ENCODE measurements at places on chromosomes 2 and 18.

- no peak for DNase-seq
Measured at GRCh38 chr2:15082105-15083058, 449.9 kb downstream of the LRATD1 start.

DNA sequence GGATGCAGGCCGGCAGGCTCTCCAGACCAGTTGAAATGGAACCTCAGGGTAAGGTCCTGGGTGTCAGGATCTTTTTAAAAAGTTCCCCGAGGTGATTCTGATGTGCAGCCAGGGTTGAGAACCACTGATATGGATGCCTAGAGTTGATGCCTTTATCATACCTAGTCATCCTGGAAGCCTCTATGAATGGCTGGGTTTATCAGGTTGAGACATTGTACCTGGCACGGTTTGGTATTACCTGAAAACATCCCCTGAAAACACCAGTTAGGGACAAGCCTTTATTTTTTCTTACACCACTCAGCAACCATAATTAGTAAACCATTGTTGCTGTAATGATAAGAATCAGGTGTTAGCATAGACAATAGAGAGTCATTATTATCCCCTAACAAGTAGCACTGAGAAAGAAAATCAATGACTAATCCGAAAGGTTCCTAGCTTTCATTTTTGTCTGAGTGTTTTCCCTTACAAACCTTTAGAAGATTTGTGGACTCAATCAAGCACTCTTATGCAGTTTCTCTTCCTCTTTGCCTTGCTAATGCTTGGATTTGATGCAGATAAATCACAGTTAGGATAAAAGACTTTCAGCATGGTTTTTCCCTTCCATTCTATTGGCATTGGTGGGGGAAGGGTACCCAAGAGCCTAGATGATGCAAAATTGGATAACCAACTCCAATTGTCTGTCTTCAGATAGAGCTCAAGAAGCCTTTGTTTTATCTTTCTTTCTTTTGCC lies 116.5 kb upstream of the LYPD6 start:
- no peak for DNase-seq

GRCh38 chr2:97716695-97717612 lies 3.6 kb downstream of the ZAP70 start:
- no peak for DNase-seq

- DNase-seq: no peak
Measured at GRCh38 chr2:126761981-126762878, 106.3 kb downstream of the GYPC start.

GRCh38 chr18:57083485-57083884 lies 63.4 kb upstream of the BOD1L2 start:
- DNase-seq: no peak

DNA sequence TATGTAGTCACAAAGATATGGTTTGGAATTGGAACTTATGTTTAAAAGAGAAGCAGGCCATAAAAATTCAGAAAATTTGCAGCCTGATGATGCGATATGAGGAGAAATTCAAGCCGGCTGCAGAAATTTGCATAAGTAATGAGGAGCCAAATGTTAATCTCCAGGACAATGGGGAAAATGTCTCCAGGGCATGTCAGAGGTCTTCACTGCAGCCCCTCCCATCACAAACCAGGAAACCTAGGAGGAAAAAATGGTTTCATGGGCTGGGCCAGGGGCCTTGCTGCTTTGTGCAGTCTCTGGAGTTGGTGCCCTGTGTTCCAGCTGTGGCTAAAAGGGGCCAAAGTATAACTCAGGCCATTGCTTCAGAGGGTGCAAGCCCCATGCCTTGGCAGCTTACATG lies 28.4 kb downstream of the TACR1 start:
- no peak for DNase-seq

DNA sequence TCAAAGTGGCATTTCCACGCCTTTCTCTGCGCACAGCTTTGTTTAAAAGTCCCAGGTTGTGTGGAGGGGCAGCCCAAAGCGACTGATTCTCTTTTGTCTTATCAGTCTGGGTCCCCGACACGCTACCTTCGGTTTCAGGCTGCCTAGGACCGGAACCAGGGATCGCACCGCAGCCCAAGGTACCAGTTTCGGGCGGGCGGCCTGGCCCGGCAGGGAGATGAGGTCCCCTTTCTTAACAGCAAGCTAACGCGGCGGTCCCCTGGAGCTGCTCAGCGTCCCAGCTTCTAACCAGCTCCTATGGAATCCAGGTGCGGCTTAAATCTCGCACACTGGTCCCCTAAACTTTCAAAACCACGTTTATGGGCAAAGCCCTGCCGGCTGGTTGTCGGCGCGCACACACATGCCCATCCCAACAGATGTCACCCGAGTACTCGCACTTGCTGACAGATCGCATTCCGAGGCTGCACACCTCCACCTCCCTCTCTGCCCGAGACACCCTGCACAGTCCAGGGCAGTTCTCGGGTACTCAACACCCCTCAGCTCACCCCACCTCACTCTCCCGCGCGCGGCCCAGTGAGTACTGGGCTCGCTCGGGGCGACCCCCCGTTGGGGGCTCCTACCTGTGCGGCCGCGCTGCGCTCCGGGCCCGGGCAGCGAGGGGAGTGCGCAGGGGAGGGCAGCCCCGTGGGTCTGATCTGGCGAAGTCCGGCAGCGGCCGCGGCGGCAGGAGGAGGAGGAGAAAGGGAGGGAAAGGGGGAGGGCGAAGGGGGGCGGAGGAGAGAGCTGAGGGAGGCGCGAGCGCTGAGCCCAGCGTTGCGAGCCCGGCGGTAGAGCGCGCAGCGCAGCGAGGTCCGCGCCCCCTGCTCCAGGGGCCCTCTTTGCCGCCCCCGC lies at the start of gene EFEMP1:
TSS of gene EFEMP1 (minus strand) at position 692 of the 891 bp plus-strand sequence. CDS start 1,342 bp downstream, outside the sequence.
- peak; percentile 18 for DNase-seq

DNA sequence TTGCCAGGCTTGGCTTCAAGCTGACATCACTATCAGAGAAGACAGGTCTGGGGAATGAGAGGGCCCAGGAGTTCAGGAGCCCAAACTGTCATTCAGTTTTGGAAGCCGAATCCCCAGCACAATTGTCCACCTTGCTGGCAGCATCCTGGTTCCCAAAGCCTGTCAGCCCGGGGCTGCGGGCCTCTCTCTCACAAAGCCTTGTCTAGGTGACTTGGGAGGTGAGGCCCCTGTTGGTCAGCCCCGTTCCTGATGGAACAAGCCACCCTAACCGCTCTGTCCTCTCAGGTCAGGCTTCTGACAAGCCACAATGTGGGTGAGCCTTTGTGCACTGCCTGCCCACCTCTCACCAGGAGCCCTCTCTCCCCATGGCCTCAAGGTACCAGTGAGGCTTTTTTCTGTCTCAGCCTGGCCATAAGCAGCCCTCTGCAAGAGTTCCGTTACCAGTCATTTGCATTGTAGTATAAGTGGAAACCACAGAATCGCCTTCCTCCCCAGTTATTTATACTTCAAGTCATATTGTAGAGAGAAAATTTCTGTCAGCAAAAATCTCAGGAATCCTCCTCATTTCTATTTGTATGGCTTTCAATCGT lies 100.6 kb downstream of the MSH2 start:
- no peak for DNase-seq

DNA sequence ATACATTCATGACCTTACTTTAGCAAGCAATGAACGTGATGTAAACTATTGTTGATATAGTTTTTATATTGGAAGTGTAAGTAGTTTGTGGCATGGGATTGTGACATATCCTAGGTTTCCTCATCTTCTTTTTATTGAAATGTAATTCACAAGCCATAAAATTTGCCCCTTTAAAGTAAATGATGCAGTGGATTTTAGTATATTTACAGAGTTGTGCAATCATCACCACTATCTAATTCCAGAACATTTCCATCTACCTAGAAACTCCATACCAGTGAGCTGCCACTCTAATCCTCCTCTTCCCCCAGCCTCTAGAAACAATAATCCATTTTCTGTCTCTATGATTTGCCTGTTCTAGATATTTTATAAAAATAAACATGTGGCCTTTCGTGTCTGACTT lies 10.7 kb upstream of the CASP10 start:
- no peak for DNase-seq

- no peak for DNase-seq
Measured at GRCh38 chr2:68295516-68295915, 24.2 kb downstream of the CNRIP1 start.

DNA sequence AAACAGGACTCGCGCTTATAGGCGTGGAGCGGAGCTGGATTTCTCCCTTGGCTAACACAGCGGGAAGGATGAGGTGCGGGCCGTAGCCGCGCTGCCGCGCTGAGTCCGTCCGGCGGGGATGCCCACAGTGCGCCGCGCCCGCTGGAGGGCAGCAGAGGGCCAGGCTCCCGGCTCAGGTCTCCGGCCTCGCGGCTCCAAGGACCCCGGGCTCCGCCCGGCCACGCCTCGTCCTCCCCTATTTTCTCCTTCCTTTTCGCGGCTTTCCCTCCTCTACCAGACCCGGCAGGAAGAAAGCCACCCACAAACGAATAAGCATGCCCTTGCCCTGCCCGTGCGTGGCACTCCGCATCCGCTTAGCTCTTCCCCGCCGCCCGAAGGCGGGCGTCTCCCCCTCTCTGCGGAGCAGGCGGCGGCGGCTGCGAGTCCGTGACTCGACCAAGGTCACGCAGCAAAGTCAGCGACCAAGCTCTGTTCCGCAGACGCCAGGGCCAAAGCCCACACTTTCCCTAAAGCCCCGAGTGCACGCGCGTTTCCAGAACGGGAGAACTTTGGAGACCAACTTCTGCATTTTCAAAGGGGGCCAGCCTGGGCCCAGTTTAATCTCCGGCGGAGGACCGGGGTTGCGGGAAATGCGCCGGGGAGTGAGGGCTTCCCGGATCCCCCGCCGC lies 48.5 kb downstream of the KCNIP3 start:
- no peak for DNase-seq

DNA sequence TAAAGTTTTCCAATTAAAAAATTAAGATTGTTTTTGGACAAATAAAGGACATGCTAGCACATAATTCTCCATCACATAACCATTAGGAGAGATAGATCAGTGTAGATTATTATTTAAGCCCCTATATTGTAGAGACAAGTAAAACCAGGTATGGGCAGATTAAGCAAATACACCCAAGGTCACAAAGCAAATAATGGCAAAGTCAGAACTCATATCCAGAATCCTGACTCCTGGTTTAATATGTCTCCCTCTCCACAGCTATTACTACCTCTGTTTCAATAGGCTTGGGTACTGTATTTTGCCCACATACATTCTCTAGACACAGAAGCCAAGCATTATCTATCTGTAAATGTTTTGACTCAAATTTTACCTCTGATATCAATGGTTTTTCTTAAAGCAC lies 282.3 kb downstream of the EPHA4 start:
- no peak for DNase-seq

GRCh38 chr18:22684268-22684667 lies 248.9 kb upstream of the RBBP8 start:
- no peak for DNase-seq

- no peak for DNase-seq
Measured at GRCh38 chr2:96024336-96025193, 10.2 kb downstream of the GPAT2 start.

GRCh38 chr2:240132651-240132980 lies 3.5 kb downstream of the COPS9 start:
- DNase-seq: no peak

GRCh38 chr2:207833251-207833751 lies 63.6 kb upstream of the FZD5 start:
- no peak for DNase-seq

GRCh38 chr2:88967844-88968243 lies 276.4 kb downstream of the RPIA start:
- peak; percentile 58 for DNase-seq

GRCh38 chr2:119294671-119295070 lies 71.0 kb downstream of the STEAP3 start:
- no peak for DNase-seq

- DNase-seq: no peak
Measured at GRCh38 chr2:192035731-192036442, 158.8 kb downstream of the TMEFF2 start.

DNA sequence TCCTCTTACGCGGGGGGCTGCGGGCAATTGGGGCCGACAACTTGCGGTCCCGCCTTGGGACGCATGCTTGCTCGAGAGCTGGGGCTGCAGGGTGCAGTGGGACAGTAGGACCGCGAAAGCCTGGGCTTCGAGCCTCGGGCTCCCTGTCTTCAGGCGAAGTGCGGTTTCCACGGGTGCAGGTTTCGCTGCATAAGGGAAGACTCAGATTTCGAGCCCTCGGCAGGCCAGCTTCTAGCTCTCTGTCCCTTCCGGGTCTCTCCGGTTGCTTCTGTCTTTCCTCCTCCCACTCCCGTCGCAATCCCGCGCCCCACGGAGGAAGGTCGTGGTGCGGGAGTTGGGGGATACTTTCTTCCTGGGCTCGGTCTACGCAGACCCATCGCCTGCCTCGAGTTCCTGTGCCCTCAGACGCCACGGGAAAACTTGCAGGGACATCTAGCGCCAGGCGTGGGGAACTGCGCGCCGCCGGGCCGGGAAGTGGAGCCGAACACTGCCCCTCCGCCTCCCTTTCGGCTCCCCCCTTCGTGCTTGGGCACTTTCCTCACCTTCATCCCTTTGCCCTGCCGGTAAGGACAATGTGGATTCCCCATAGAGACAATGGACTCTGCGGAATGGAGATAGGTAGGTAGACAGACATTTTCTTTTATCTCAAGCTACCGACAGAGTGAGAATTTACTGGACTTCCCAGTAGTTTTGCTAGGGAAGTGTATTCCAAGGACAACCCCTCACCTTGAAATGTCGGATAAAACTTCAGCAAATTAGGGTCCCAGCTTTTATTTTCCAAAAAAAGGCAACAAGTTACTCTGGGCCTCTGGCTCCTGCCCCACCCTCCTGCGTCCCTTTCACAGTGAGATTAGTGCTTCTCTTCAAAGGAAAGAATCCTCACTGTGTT lies 4.2 kb upstream of the HOXD13 start:
- DNase-seq: no peak

DNA sequence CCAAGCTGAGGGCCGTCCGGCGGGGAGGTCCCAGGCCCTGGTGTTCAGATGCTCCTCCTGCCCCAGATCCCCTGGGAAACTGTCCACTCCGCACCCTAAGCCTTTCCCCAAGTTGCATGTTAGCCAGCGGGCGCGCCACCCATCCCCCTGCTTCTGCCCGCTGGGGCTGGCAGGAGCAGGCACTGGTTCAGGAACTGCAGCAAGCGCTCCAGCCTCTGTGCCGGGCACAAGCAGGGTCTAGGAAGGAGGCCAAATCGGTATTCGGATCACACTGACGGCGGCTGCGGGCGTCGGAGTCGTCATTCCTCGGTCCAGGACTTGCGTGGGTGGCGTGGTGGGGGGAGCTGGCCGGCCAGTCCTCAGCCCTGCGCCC lies 53.7 kb downstream of the FAM168B start:
- DNase-seq: no peak

DNA sequence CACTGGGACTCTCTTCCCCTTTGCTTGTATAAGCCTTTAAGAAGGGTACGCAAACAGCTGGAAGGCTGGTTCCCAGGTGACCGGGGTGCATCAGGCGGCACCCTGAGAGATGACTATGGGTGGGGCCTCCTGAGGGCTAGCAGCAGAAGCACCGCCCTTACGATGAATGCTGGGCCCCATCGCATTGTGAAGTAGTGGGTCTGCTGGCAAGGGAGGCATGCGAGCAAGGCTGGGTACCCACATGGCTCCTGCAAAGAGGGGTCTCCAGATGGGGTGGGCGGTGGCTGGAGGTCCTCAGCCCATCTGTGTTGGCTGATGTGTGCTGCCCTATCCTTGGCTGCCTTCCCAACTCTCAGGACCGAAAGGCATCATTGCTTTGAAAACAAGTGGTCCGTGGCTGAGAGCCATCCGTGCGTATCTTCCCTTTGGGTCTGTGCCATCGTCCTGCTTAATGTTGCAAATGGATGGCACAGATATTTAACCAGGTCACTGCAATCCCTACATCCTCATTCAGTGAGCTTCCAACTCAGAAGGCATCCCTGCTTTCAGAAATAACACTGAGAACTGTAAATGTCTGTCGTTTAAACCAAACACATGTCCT lies 83.5 kb upstream of the GPC1 start:
- no peak for DNase-seq

GRCh38 chr2:10001586-10001985 lies 41.8 kb upstream of the KLF11 start:
- DNase-seq: no peak

Data from epithelial cell of prostate (primary cell).